Calu3 (cell line): ENCODE measurements at places on chromosomes 6 and 20.

DNA sequence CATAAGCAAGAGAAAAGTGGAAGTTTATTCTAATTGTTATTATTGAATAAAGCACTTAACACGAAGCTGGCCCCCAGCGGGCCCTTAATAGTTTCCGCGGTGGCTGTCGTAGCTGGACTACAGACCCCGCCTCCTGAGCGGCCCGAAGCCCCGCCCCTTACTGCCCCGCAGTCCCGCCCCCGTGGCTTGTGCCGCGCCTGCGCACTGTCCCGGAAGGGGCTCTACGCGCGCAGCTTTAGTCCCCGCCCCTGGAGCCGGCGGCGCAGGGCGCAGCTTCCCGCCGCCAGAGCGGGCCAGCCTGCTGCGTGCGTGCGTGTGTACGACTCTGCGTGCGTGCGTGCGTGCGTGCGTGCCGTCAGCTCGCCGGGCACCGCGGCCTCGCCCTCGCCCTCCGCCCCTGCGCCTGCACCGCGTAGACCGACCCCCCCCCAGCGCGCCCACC lies at the start of gene VAPB:
VAPB (plus strand) TSS at position 348 of the 442 bp plus-strand sequence. CDS start 231 bp downstream, outside the sequence.
- DNase-seq, result peak; percentile 99

- no peak for DNase-seq
Measured at GRCh38 chr6:148736774-148737412, 9.9 kb upstream of the UST start.

DNA sequence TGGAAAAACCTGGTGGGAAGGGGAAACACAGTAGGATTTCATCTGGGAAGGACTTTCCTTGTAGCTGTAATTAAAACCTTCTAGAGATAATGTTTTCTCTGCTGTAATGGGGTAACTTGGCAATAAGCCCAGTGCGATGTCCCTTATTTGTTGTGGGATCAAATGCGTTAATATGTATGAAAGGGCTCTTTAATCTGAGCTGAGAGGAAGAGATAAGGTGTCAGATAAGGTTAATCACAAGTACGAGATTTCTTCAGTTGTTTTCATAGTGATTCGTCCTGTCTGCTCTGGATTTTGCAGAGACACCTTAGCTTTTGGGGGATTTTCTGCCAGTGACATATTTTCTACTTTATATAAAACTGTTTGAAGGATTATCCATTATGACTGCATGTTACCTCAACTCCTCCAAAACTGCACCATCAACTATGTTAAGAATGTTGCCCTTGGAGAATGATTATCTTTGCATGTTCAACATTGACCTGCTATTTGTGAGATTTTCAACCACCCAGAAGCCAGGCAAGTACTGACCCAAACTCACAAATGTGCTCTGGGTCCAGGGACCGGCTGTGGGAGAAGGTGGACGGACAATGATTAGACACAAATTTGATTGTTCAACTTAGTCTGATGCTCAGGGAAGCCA lies 21.2 kb upstream of the ELOVL5 start:
- DNase-seq, result no peak

DNA sequence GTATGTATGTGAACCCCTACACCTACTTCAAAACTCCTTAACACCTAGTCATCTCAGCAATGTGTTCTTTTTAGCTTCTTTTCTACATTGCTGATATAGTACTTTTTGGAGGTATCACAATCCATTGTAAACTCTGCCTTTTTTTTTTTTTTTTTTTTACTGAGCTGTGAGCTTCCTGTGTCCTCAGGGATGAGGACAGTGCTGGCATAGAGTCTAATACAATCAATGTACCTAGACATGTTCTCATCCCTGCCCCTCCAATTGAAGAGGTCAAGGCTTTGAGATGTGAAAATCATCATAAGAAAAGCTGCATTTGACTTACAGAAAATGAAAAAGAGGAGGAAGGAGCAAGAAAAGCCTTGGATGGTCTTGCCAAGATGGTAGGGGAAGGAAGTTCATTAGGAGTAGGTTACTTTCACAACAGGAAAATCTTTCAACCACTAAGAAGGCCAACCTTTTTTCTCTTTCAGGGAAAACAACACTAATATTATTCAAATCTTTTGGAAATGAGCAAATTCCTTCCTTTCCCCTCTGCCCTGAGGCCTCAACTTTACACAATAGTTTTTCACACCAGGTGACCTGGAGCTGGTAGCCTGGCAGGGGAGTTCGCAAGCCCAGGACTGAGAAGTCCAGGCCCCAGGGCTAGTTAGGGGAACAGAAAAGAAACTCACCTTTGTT lies 2.8 kb upstream of the JARID2 start:
- DNase-seq, result no peak

- no peak for DNase-seq
Measured at GRCh38 chr20:1992359-1993110, 1.3 kb downstream of the PDYN start.

DNA sequence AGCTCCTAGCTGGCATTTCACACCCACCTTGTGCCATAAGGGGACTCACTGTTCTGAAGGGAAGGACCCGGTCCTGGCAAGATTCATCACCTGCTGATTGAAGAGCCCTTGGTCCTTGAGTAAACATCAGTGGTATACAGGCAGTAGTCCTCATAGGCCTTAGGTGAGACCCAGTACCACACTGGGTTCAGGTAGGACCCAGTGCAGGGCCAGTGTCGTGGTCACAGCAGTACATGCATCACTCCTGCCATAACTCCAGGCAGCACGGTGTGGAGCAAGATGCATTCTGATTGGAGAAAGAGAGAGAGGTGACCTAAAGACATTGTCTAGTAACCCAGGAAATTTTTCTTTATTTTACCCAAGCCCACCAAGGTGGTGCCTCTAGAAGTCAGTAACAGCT lies 49.1 kb upstream of the THBS2 start:
- no peak for DNase-seq

- DNase-seq, result no peak
Measured at GRCh38 chr6:5995949-5996713, 10.6 kb downstream of the NRN1 start.

- DNase-seq, result no peak
Measured at GRCh38 chr6:131381052-131381708, 191.8 kb upstream of the ARG1 start.

GRCh38 chr20:62824476-62825332 lies 7.9 kb downstream of the COL9A3 start:
- peak; percentile 77 for DNase-seq

GRCh38 chr20:61969806-61970205 lies 95.9 kb downstream of the TAF4 start:
- DNase-seq, result no peak

- no peak for DNase-seq
Measured at GRCh38 chr20:31607640-31608250, 2.7 kb downstream of the ID1 start.

GRCh38 chr6:33198159-33198852 lies 2.2 kb downstream of the RXRB start:
- no peak for DNase-seq

DNA sequence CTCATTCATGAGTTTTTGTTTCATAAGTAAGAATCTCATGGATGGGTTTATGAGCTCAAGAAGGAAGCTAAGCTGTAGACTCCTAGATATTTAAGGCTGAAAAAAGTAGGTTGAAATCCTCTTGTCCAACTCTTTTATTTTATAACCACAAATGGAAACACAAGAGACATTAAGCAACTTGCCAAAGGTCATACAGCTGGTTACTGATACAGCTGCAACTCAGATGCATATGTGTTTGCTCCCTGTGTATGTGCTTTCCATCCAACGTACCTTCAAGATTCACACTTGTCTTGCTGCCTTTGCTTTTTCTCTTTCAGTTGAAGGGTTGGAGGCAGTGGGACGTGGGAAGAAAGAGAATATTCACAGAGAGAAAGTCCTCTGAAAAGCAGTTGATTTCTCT lies 153.5 kb upstream of the STMND1 start:
- DNase-seq, result no peak

GRCh38 chr6:83852528-83853177 lies 507 bp upstream of the RIPPLY2 start:
- DNase-seq, result no peak

DNA sequence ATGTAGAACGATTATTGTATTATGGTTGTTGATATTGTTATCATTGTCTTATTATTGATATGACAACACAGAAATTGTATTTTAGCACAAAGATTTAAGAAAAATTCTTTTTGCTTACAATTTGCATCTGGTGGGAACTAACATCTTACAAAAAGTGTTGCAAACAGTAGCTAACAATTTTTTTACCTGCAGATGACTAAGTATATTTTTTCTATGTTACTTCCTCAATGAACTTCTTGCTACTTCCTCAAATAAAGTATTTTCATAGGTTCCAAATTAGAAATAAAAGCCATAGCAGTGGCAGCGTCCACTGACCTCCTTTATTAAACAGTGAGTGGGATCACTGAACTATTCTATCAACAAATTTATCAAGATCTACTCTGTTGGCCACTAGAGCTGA lies 847.0 kb downstream of the PHF3 start:
- DNase-seq, result no peak

DNA sequence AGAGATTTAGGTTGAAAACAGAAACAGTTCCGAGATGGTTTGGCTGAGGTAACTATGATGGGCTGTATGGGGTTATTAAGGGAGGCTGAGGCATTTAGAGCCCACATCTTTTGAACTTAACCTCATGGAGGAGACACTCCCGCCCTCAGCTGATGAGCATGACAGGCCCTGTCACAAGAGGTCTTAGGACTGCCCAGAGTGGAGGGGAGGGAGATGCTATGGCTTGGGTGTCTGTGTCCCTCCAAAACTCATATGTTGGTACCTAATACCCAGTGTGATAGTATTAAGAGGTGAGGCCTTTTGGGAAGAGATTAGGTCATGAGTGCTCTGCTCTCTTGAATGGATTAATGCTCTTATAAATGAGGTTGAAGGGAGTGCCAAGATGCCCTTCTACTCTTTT lies 126.6 kb downstream of the CDC5L start:
- DNase-seq, result no peak

DNA sequence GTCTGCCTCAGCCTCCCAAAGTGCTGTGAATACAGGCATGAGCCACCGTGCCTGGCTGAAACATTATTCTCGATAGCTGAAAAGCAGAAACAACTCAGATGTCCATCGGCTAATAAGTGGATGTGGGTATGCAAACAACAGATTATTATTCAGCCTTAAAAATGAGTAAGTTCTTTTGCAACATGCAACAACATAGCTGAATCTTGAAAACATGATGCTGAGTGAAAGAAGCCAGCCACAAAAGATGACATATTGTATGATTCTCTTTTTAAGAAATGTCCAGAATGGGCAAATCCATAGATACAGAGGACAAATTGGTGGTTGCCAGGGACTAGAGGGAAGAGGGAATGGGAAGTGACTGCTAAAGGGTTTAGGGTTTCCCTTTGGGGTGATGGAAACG lies 61.7 kb downstream of the RIOK1 start:
- no peak for DNase-seq

- DNase-seq, result no peak
Measured at GRCh38 chr20:59821201-59821600, 112.2 kb downstream of the SYCP2 start.

DNA sequence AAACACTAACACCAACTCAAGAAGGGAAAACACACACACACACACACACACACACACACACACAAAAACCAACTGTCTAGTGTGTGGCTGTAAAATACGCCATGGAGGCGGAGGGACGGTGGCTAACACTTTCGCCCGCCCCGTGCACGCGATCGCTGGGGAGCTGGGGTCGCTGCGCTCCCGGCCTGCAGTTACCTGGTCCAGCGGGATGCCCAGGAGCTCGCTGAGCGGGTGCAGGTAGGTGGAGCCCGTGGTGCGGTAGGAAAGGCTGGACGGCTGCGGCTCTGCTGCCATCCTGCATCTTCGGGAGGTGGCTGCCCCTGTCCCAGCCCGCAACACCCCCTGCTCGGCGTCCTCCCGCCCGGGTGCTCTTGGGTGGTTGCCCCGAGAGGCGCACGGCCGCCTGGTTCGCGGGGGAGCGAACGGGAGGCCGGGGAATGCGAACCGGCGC lies 303 bp downstream of the MBOAT1 start:
- DNase-seq, result peak; percentile 82

DNA sequence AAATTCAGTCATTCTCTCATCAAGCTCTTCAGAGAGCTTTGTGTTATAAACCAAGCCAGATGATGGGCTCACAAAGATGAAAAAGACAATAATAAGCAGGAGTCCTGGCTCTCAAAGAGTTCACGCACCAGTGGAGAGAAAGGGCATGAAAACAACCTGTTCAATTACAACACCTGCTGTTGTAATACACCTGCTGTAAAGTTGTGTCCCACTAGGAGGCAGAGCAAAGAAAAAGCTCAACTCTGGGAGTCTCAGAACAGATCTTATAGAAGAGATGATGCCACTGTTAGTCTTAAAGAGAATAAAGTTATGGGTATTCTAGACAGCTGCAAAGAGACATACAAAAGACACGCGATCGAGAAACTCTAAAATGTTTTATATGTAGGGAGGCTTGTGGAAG lies 100.6 kb downstream of the DCDC2 start:
- DNase-seq, result no peak
